ENCODE measurements at places on chromosomes 5 and 9. TPM values are rescaled to one million over a fixed set of nuclear protein-coding genes. Genes with fewer than 3 reads are reported as not detected.
A peak's percentile ranks its signal among the peaks of the same experiment; 100 is the strongest.

DNA sequence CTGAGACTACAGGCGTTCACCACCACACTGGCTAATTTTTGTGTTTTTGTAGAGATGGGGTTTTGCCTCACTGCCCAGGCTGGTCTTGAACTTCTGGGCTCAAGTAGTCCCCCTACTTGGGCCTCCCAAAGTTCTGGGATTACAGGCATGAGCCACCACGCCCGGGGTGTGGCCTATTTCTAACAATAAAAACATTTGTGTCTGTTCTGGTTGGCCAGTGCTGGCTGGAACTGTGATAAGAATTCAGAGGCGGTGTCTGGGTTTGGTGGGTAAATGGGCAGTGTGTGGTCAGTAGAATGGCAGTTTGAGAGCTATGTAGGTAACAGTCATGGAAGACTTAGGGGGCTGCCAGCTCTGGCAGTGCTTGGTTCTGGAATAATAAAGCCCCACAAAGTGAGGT lies 46.9 kb upstream of the SYNPO start:
- DNase-seq: no peak

- DNase-seq: no peak
Observed at GRCh38 chr9:93974151-93974550, 19.0 kb upstream of the BARX1 start.

DNA sequence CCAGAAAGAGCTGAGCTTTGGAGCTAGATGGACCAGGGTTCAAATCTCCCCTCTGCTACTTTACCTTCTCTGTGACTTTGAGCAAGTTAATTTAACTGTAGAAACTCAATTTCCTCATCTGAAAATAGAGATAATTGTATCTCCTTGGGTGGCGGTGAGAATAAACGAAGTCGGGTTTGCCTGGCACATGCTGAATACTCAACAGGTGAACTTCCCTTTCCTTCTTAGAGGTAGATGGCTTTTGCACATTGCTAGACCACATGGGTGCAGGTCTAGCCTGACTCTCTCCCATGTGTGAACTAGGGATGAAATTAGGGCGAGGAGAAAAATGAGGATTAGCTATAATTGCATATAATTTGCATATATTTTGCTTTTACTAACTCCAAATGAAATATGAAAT lies 31.4 kb upstream of the GTF2H2C start:
- DNase-seq: no peak

DNA sequence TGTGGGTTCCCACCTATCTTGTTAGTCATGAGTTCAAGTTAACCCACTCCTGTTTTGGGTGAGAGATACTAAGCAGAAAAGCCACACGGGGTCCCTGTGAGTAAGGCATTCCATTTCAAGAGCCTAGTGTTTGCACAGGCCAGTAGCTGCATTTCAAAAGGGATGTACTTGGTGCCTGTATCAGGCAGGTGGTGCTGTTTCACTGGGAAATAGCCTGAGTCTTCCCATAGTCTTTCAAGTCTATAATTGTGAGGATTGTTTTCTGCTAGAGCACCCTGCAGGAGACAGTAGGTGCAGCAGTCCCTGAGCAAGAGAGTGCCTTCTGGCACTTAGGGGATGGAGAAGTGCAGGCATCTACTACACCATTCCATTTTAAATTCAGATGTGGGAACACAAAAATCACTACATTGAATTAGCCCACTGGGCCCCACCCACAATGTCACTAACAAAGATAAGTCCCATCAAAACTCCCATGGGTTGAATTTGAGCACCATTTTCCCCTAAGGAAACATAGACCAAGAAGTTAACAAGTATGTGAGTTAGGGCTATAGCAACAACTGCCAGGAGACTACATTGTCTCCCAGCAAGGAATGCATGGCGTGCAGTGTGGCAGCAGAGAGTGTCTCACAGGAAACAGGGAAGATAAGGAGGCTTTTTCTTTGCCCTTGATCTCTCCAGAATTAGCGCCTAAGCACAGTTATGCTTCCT lies 263.2 kb downstream of the COX7C start:
- DNase-seq: peak; percentile 54

Gene ENG
- total RNA-seq: 113 TPM

DNA sequence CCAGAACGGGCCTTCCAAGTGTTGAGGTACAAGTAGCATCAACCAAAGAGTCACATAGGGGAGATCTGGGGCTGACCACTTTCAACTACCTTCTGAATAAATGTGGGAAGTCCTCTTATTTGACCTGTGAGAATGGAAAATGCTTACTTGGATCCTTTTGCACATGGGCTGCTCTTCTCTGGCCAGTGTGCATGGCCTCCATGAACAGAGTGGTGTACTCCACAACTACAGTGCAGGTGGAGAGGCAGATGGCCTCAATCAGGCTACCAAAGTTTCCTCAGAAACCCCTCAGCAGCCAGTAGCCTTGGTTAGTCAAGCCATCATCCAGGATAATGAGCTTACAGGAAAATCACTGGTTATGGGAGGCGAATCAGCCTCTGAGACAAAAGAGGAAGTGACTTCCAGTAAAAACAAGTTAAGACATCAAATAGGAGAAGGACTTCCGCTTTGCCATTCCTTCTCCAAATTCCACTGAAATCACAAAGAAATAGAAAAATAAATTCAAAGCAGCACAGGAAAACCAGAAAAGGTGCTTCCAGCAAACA lies 18.3 kb upstream of the FCHO2 start:
- no peak for DNase-seq

Gene TRAPPC13
- total RNA-seq: 20.3 TPM

Gene CDC20B
- not detected for total RNA-seq

DNA sequence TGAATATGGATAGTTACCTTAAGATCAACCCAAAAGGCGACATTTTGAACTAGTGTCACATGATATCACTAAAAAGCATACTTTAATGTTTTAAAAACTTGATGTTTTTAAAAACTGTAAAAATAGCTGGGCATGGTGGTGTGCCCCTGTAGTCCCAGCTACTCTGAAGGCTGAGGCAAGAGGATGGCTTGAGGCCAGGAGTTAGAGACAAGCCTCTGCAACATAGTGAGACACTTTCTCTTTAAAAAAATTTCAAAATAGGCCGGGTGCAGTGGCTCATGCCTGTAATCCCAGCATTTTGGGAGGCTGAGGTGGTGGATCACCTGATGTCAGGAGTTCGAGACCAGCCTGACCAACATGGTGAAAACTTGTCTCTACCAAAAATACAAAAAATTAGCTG lies 129.5 kb downstream of the NPR3 start:
- DNase-seq: no peak

Gene GMCL2
- total RNA-seq: not detected

Gene ST8SIA4
- 30.3 TPM for total RNA-seq

GRCh38 chr9:137705443-137705863 lies 86.6 kb downstream of the EHMT1 start:
- DNase-seq: no peak

- DNase-seq: no peak
Observed at GRCh38 chr5:98722188-98722587, 51.3 kb upstream of the RGMB start.

Gene SH3GL2
- 1.6 TPM for total RNA-seq
